Stimulated activated CD8-positive, alpha-beta memory T cell treated with anti-CD3 and anti-CD28 coated beads, Interleukin-7, amount 100 ng/mL, for 48 hours (primary cell): ENCODE measurements at places on chromosomes 4 and X.

DNA sequence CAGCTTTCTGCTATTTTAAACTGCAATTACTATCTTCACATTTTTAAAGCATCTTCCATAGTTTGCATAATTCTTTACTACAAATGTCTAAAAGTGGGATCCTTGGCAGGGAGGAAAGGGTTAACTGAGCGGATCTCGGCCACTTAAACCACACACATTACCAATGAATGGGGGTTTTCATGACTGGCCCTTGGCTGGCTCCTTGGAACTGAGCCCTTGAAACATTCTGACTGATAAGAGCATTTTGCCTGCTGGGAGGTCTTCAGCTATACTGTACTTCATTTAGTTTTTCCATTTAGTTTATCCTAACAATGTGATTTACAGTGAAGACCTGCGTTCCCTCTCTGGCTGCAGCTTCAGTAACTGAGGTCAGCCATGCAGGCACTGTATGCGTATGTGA is 31.7 kb upstream of the MFAP3L start:
- no peak for DNase-seq

DNA sequence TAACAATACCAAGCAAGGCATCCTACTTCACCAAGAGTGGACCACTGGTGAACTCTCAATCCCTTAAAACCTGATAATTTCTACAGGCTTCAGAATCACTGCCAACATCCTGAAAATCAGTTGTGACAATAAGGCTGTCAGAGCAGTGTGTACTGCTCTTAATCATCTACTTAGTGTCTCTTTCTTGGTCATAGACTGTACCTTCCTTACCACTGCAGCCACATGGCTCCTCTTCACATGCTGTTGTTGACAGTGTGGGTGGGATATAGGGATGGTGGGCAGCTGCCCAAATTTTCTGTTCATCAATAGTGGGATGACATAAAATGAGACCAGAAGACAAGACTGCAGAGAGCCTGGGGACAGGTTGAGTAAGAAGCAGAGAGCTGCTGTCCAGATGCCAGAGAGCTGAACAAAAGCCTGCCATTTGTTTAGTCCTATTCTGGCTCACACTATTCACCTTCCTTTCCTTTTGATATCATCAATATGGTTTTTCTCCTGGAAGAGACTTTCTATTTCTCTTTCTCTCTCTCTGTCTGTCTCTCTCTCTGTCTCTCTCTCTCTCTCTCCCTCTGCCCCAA is 178.9 kb downstream of the MGST2 start:
- no peak for DNase-seq

DNA sequence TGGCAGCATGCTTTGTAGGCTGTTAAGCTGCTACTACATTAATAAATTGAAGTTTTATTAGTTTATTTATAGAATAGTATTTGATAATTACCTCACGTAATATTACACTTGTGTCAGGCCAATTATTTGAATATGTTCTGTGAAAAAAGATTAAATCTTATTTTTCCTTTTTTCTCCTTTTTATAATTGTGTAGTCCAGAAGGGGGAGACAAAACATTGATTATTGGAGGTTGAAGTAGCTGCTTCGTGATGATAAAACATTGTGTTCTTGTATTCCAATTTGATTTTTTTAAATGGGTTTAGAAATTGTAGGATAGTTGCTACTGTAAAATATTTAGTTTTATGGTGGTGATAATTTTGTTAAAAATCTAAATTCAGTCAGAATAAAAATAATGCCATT is 85.7 kb downstream of the DIAPH2 start:
- DNase-seq: no peak

GRCh38 chrX:78574306-78574705 is 84.8 kb downstream of the RTL3 start:
- no peak for DNase-seq

DNA sequence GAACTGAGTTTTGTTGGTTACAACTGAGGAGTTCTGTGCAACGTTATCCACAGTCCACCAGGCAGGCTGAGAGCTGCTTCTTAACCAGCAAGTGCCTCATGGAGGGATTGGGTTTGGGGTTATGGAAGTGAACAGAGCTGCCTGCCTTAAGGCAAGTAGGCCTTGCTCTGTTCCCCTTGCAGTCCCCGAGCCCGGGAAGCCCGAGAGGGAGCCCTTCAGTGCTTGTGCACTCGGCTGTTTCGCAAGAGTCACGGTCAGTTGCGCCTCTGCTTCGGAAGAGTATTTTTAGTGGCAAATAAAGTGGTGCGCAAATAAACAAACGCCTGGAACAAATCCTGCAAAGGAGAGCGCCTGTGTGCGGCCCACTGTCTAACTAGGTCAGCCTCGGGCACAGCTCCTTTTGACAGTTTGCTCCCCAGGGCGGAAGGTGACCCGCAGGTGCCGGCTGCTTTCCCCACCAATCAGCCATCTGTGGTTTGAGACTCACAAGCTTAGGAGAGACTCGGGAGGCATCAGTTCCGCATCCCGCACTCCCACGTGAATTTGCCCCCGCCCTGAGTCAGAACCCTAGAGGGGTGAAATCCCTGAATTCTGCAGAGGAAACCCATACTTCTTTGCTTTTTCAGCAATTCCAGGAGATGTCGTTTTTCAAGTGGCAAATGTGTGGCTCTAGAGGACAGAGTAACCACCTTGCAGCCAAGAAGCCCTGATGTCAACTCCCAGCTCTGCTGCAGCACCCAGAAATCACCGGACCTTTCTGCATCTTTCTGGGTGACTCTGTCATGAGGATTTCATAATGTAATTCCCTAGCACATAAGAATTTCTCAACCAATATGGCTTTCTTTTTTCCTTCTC is 56.8 kb downstream of the LGI2 start:
- DNase-seq: no peak
